NCI-H446 treated with DMSO at 0.1 percent for 48 hours (cell line): ENCODE measurements at places on chromosomes 16 and 17.

DNA sequence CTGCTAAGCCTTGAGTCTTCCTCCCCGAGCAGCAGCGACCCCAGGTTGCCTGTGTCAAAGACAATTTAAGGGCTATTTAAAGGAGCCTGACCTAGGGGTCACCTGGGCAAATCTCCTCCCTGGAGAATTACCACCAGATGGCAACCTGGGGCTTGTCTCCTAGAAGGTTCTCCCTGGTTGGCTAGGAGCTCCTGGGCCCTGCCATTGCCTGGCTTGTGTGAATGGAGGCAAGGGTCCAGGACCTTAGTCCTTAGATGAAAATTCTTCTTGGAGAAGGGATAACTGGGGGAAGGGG is 51.3 kb upstream of the TAC4 start:
- DNase-seq = no peak

- no peak for DNase-seq
Measured at GRCh38 chr17:17570140-17570797, 21.2 kb downstream of the PEMT start.

DNA sequence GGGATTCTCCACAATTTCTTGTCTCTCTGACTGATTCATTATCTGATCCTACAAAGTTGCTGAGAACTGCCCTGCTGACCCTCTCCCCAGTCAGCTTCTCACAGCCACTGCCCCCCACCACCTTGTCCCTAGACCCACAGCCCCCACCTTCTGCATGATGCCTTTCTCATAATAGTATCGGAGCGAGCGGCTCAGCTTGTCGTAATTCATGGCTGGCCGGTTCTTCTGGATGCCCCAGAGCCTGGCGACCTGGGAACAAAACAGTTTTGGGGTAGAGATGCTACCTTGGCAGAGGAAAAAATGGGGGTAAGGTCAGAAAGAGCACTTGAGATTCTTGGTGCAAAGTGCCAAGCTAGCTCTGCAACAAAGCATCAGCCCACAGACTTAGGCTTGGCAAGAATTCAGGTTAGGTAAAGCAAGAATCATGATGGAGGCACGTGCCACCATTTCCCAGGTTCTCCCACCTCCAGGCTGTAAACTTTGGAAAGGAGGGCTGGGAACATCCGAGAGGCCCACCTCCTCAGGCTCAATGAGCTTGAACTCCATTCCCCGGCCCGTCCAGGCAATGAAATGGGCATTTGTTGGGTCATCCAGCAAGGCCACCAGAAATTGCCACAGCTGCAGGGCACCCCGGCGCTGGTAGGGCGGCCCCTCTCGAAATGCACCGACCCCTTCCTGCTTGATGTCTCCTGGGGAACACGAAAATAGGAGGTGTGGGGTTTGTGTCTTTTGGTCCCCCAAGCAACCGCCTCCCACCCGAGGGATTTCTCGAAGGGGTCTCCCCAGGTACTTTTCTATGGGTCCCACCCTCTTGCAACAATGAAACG is 16.9 kb downstream of the ETV4 start:
- no peak for DNase-seq

DNA sequence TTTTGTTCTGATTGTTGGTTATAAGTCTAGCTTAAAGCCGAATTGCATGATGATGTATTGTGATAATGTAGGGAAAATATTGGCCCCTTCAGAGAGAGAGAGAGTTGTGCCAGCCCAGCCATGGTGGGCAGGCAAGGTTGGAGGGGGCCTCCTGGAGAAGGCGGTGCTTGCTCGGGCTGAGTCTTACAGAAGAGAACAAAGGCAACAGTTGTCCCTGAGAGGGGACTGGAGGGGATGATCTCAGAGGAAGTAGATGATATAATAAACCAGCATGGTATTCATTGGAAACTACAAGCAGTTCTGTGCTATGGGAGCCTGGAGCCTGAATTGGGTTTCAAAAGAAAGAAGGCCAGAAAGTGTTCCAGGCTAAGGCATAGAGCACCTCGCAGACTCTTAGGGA is 173.8 kb downstream of the RPTOR start:
- DNase-seq = no peak

DNA sequence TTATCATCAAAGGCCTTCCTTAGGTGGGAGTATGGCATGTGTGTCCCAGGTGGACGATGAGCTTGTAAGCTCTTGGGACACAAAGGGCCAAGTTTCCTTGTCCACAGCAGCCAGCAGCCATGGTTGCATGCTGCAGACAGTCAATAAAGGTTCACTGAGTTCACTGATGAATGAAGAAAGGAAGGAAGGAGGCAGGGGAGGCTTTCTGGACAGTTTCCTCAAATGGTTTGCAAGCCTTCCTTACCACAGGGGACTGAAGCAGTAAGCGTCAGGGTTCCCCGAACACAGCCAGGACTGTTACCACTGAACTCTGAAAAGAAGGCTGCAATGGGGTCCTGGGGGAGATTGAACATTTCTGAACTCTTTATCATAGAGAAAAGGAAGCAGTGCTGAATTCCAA is 111.1 kb downstream of the GAS7 start:
- no peak for DNase-seq

DNA sequence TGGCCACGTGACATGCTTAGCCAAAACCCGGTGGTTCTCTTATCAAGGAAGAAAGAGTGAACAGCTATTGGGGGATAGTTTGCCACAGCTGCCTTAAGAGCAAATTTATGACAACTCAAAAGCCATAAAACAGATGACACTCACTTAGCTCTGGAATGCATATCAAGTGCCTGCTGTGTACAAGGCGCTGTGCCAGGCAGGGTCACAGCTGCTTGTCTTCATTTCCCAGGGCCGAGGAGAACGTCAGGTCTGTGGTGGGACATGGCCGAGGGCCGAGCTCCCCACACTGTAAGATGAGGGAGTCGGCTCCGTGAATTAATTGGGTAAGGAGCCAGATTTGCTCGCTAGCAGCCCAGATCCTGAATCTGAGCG is 14.0 kb downstream of the EEF2K start:
- no peak for DNase-seq
